Mesangial cell (primary cell): ENCODE measurements at places on chromosomes 4 and X. TPM values are rescaled to one million over a fixed set of nuclear protein-coding genes. Genes with fewer than 3 reads are reported as not detected.

The CTSO gene
- total RNA-seq = 2.8 and 11.0 TPM in 2 replicates

The SH3RF1 gene
- 20.0 and 22.3 TPM in 2 replicates for total RNA-seq

The RAB40AL gene
- total RNA-seq = 0.51 TPM in 1 of 2 replicates, not detected in the other

The PLK4 gene
- total RNA-seq = 1.5 and 21.7 TPM in 2 replicates

The NAP1L5 gene
- 2.0 and 2.9 TPM in 2 replicates for total RNA-seq

The ATP1B4 gene
- total RNA-seq = not detected in 2 replicates
